ENCODE measurements at places on chromosomes 5 and 9. TPM values are rescaled to one million over a fixed set of nuclear protein-coding genes. Genes with fewer than 3 reads are reported as not detected.

GRCh38 chr5:51381761-51382474 lies 1.3 kb upstream of the ISL1 start:
- no peak for DNase-seq

- no peak for DNase-seq
Measured at GRCh38 chr5:52668544-52669185, 119.1 kb upstream of the ITGA1 start.

DNA sequence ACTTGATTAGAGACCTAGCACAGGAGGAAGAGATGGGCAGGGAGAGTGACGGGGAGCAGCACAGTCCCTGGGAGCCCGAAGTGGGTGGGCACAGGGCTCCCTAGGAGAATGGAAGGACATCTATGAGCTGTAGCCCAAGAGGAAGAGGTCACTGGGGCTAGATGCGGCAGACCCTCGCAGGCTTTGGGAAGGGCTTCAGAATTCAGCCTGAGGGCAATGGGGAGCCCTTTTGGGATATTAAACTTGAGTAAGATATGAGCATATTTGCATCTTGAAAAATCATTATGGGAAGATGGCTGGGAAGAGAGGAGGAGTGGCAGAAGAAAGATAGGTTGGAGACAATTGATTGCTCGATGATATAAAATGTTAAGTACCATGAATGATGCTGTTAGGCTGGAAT lies 48.9 kb upstream of the IL17B start:
- DNase-seq = no peak

GRCh38 chr5:173202266-173202875 lies 32.6 kb downstream of the NKX2-5 start:
- no peak for DNase-seq

DNA sequence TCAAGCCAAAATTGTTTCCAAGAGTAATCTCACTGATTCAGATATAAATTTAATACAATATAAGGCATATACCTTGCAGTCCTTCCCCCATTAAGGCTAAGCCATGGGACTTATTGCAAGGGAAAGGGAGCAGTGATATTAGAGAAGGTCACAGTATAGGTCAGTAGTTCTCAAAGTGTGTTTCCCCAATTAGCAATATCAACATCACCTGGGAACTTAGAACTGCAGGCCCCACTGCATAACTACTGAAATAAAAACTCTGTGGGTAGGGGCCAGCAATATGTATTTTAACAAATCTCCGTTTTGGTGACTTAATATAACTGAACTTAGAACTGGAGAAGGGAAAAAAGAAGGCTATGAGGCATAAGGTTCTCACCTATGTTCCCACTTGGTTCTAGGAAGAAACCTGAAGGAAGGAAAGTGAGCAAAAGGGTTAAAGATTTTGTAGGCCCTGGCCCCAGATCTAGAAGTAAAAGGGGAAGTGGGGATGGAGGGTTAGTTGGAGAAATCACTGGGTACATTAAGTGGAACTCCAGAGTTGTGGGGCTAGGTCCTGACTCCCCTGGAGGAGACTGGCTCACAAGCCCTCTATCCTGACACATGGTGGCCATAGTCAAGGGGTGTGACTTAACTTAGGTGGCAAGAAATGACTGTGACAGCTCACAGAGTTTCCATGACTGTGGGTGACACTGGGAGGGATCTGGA lies 40.7 kb downstream of the WDR36 start:
- DNase-seq = no peak

The DAB2IP gene
- polyA plus RNA-seq = 20.4 TPM

The NR5A1 gene
- polyA plus RNA-seq = not detected

Measured in IMR-90 (cell line).